Esophagus squamous epithelium (tissue), 5 donors: ENCODE measurements at places on chromosomes 1 and 21. TPM values are rescaled to one million over a fixed set of nuclear protein-coding genes. Genes with fewer than 3 reads are reported as not detected.

RGS16 gene
- 1.2 TPM for total RNA-seq

MCOLN2 gene
- 0.50 TPM for total RNA-seq

LAD1 gene
- total RNA-seq = 374 TPM

F3 gene
- 144 TPM for total RNA-seq

SLC2A5 gene
- total RNA-seq = 7.1 TPM
